NCI-H774 (cell line): ENCODE measurements at places on chromosomes 1 and 21.

- DNase-seq, result no peak
These were observed 61.9 kb downstream of the ACOT7 start for GRCh38 chr1:6331543-6332273.

DNA sequence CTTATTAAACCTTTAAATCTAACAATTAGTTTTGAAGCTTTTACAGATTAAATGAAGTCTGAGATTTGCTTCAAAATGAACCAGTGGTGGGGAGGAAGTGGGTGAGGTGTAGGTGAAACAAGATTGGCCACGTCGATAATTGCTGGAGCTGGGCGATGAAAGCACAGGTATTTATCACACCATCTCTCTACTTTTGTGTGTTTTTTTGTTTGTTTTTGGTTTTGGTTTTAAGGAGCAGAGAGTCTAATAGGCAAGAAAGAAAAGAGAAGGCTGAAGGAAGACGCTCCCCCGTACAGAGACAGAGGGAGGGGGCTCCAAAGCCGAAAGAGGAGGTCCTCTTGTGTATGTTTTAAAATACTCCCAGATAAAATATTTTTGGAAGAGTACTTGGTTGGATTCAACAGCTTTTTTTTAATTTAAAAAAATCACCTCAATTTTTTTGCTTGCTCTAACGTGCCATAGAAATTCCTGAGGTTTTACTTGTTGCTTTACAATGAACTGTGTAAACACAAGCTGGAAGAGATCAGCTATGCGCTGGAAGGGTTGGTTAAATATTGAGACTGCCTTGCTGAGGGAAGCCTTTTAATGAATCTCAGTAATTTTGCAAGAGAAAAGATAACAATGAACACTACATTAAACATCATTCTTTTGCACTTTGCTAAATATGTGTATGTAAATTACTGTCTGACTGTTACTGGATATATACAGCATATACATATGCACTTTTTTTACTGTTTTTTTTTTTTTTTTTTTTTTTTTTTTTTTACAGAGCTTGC, 6.7 kb upstream of the LGALS8 start:
- DNase-seq, result peak; percentile 36

DNA sequence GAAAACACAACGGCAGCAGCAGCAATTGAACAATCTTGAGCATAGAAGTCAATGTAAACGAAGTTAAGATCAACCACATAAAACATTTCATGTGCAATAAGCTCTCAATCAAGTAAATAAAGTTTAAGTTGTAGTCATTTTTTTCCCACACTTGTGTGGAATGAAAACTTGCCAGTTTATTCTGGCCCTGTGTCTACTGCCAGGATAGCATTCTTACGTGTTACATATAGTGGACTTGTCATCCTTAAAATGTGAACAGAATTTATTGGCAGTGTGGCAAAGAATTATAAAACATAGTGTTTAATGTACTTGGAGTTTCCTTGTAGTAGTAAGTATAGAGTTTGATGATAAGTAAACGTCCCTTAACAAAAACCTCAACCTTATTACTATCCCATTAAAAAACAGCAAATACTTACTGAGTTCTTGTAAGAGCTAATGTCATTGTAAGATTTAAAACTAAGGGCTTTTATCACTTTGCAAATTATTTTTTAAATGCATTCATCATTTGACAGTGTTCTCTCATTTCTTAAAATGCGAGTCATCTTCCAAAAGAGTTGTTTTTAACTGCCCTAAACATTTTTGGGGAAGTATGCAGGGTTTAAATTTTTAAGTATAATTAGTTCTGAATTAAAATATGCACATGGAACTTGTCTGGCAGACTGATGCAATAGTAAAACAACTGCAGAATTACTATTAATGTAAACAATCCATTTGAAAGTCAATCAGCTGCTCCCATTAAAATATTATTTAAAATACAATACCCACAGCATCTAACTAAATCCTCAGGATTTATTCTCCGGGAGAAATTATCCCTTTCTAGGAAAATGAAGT, 7.9 kb downstream of the COX20 start:
- no peak for DNase-seq

DNA sequence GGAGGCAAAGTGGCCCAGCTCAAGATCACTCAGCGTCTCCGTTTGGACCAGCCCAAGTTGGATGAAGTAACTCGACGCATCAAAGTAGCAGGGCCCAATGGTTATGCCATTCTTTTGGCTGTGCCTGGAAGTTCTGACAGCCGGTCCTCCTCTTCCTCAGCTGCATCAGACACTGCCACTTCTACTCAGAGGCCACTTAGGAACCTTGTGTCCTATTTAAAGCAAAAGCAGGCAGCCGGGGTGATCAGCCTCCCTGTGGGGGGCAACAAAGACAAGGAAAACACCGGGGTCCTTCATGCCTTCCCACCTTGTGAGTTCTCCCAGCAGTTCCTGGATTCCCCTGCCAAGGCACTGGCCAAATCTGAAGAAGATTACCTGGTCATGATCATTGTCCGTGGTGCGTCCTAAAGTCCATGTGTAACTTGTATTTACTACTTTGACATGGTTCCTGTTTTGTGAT, 2.7 kb downstream of the RBM15 start:
- DNase-seq, result no peak

DNA sequence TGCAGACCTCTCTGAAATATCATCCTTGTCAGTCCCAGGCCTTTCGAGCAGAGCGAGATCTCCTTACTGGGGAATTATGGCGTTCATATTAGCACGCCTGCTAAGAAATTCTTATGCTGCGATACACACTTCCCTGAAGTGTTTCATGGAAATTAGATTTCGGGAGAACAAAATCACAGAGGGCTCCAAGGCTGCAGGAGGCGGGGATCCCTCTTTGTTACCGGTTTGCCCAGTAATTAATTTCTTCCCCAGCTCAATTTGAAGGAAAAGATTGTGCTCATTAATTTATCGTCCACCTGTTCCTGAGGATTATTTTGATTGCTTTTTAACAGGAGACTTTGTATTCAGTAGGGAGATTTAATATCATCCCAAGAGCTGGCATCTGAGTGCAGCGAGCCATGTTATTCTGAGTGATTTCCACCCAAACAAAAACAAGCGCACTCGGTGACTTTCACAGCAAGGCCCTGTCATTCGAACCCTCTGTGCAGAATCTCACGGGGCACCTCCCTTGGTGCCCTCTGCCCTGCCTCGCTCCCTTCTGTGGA, 202.3 kb upstream of the GALNT2 start:
- no peak for DNase-seq

- DNase-seq, result no peak
These were observed 363.6 kb upstream of the CAMK1G start for GRCh38 chr1:209219791-209220524.

DNA sequence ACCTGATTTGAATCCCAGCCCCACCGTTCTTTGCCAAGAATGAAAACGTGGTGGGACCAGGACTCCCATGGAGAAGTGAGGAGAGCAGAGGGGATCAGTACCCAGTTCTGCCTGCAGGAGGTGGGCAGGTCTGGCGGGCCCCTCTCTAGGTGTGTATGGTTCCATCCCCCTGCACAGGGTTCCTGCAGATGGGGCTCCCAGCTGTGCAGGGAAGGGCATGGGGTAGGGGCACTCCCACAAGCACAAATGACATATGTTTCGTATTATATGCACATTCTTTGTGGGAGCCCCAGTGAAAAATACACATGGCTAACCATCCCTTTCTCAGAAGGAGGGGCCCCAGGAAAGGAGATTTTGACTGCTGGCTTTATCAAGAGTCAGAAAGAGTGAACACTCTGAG, 144.6 kb downstream of the PLPP3 start:
- DNase-seq, result no peak

DNA sequence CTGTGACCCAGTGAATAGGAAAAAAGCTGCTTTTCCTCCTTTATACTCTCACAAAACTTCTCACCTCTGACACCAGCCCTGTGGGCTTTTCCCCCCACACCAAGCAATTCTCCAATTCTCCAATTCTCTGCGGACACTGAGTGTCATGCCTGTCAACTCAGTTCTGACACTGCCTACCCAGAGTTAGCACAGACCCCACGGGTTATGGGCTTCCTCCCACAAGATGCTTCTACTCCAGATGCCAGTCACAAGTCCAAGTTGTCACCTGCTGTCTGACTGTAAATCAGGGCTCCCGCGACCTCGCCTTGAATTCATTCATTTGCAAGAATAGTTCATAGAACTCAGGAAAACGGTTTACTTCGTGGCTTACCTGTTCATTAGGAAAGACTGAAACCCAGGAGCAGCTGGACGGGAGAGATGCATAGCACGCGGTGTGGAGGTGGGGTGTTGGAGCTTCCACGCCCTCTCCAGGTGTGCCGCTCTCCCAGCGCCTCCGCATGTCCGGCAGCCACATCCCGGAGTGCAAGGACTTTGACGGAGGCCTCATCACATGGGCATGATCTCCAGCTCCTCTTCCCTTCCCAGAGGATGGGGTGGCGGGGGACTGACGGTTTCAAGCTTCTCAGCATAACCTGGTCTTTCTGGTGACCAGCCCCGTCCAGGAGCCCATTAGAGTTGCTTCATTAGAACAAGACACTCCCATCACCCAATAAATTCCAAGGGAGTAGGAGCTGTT, 154.7 kb downstream of the PGBD5 start:
- DNase-seq, result no peak

- peak; percentile 13 for DNase-seq
These were observed 1208.7 kb downstream of the BRINP3 start for GRCh38 chr1:189269011-189269410.

GRCh38 chr1:171973421-171973820, 132.1 kb downstream of the DNM3 start:
- no peak for DNase-seq

GRCh38 chr1:239951511-239952140, 140.1 kb upstream of the FMN2 start:
- peak; percentile 52 for DNase-seq

DNA sequence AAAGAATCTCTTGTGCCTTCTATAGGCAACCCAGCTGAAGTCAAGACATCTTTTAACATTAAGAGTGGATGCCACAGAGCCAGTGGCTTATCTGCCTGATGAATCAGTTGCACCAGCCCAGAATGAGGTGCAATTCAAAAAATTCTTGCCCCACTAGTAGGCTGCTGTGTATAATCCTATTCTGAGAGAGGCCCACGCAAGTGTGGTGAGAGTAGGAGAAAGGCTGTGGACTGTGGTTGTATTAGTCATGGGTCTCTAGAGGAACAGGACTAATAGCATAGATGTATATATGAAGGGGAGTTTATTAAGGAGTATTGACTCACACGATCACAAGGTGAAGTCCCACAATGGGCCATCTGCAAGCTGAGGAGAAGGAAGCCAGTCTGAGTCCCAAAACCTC, 216.4 kb downstream of the LTN1 start:
- DNase-seq, result no peak
